Activated T-cell treated with anti-CD3 and anti-CD28 coated beads for 4 hours (primary cell): ENCODE measurements at places on chromosomes 4 and X.

DNA sequence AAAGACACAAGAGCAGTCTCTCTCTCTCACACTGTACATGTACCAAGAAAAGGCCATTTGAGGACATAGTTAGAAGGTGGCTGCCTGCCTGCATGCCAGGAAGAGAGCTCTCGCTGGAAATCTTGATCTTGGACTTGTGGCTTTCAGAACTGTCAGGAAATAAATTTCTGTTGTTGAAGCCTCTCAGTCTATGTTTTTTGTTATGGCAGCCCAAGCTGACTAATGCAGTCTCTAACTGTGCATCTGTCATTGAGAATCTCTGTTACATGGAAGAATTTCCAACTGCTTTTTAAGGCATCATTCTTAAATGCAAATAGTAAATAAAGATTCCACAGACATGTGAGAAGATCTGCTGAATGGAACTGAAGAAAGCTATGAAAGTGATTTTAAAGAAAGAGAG, 198.3 kb downstream of the PCDH10 start:
- DNase-seq: no peak

DNA sequence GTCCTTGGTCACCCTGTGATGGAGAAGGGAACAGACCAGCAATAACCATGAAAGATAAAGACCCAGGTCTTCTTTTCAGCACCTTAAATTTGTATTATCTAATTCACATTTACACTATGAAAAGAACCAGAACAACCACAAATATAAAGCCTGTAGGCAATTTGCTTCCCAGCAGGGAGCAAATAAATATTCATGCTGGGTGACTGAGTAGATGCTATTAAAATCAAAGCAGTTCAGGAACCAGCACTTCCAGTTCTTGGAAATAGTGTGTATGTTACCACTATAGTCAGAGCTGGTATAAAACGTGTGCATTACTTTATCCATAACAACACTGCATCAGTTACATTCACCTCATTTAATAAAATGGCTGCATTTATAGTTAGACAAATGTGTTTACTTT, 177.8 kb upstream of the ETNPPL start:
- DNase-seq: no peak

GRCh38 chrX:129493643-129494042, 29.6 kb downstream of the SMARCA1 start:
- no peak for DNase-seq

- no peak for DNase-seq
These were observed 1729.9 kb upstream of the PCDH10 start for GRCh38 chr4:131419147-131419546.

DNA sequence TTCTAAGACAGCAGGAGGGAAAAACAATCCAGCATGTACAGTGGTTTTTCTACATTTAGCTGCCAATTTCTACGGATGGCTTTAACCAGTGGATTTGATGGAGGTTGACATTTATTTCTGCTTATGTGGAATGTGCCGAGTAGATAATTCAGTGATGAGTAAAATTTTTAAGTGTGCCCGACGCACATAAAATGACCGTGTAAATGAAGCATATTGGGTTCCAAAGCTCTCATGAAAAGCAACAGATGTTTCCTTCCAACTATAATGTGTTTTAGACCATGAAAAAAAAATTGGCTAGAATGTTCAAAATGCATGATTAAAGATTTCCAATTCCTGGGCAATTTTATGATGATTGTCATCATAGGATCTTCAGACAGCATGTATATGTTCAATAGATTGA, 14.1 kb downstream of the INPP4B start:
- no peak for DNase-seq

DNA sequence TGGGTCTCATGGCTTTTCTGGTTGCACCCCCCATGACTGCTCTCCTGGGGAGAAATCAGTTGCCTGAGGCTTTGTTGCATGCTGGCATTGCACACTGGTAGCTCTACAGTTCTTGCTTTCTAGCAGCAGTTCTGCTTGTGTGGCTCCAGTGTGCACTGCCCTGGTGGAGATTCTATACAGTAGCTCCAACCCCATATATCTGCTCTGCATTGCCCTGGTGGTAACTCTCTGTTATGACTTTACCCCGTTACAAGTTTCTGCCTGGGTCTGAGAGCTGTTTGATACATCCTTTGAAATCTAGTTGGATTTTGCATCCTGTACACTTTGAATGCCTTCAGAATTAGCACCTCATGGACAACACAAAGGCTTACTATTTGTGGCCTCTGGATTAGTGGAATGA, 241.4 kb upstream of the EPHA5 start:
- no peak for DNase-seq

DNA sequence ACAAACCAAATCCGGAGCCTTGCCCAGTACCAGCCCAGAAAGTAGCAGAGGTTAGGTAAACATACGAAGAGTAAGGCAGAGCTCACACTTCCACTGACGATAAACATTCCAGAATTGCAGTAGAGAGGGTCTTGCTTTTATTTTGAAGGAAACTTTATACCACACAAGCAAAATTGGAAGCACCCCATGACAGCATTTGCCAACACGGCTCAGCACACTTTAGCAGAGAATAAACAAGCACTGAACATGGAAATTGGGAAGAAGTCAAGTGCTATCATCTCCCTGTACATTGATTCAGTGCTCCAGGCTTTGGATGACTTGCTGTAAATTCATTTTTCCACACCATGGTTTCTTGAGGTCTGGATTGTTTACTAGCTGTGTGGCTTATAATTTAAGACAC, 160.7 kb upstream of the FAM47C start:
- no peak for DNase-seq

DNA sequence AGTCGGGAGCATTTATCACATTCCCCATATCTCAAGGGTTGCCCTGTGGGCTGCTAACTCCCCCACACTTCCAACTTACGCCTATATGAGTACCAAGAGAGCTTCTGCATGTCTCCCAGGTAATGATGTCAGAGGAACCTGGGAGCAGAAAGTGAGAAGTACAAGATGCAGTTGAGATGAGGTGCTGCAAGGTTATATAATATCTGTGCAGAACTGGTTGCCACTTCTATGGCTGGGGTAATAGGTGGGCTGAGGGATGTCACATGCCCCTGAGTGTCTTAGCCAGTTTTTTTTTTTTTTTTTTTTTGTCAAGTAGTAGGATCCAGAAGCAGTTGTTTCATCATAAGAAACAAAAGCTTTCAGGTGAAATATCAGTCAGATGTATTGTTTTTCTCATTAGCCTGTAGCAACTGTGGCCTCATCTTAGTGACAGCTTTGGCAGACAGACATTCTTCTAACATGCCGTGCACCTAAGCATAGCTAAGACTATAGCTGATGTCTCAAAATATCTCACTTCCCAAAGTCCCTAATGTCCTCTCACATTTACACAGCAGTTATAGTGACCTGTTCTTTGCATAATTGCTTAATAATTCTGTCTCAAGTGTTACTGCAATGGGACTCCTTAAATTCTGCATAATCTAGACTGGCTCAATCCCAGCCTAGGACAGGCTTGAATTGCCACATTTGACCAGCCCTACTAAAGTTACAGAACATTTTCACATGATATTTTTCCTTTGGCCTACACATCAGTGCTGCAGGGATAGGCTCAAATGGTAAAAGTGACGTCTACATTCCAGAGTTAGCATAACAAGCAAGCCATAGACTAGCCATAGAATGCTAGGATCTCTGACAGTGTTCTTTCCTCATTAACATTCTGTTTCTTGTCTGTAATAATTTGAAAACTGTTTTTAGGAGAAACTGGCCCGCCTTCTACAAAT, 17.9 kb upstream of the MAOB start:
- DNase-seq: no peak

GRCh38 chrX:102042372-102043325, 82.8 kb upstream of the TCEAL2 start:
- DNase-seq: no peak

DNA sequence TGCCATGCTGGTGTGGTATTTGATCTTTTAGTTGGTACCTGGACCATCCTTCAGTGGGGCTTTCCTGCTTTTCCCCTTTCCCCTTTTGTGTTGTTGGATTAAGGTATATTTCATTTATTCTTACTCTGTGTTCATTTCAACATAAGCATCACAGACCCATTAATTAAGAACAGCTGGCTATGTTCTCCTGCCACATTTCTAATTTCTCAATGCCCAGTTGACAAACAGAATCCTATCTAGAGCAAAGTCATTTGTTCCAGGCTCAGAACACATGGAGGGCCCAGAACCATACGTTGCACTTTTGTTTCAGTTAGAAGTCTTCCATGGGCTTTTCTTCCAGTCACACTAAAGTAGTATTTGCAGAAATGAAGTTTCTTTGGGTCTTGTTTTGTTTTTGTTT, 46.1 kb upstream of the EOLA2 start:
- no peak for DNase-seq

DNA sequence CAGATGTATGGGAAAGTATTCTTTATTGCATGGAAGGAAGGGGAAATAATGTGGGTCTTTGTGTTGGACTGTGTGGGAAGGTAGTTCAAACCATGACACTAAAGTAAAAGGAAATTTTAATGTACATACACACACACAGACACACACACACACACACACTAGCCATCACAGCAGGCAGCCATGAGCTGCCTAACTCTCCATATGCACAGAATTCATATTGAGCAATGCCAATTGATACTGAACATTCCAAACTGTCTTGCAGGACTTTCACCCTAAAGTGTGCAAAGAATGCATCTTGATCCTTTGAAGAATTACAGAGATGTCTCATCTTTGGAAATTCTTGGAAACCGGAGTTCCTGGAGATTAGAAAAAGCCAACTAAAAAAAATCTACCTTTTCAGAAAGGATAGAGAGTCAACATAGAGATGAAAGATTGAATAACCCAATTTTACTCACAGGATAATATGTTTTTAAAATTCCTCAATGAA, 120.6 kb upstream of the MBNL3 start:
- no peak for DNase-seq

DNA sequence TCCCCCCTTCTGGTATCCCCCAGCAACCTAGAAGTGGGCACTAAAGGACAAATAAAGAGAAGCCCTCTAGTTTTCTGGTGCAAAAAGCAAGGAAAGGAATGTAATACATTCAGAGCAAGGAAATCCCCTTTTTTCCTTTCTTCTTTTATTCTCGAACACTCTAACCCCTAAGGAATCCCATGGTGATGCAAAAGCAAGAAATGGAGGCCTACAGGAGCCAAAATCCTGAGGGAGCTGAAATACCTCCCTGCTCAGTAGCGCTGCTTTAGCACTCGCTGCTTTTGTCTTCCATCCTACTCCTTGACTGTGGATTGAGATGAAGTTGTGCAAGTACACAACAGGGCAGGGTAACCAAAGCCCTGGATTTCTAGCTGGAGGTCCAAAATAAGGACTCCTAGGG, 251.0 kb downstream of the PRDM5 start:
- DNase-seq: no peak

DNA sequence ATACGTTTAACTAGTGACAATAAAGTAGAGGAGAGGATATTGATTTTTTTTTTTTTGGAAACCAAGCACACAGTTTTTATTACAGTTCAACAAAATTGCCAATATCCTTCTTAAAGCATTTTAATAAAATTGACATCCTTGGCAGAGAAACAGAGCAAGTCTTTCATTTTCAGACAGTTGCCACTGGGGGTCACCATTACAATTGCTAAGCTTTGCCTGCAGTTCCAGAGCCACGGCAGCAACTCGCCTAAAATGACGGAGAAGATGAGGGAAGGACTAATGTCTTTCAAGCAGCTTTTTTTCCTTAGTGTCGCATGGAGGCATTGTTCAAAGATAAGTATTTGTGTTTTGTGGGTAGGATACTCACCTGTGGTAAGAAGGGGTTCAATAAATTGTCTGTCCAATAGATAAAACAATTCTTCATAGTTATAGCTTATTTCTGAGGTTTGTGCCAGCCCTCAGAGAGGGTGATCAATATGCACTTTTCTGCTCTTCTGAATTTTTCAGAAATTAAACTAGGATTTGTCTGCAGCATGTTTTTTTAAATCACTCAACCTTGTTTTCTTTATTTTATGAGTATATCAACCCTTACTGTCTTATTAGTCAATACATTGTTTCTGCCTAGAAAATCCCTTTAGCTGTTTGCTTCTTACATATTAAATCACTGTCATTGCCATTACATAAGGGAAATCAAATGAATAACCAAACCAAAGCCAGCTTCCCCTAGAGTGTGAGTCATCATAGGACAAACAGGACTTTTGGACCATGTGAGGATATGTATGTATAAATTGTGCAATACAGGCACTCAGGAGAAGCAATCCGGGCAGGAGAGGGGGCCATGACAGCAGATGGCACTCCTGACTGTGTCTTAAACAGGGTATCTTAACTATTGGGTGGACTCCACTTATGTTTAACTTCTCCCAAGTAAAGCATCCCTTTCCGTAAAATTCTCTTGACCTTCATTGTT, 508.1 kb upstream of the ARX start:
- DNase-seq: no peak

DNA sequence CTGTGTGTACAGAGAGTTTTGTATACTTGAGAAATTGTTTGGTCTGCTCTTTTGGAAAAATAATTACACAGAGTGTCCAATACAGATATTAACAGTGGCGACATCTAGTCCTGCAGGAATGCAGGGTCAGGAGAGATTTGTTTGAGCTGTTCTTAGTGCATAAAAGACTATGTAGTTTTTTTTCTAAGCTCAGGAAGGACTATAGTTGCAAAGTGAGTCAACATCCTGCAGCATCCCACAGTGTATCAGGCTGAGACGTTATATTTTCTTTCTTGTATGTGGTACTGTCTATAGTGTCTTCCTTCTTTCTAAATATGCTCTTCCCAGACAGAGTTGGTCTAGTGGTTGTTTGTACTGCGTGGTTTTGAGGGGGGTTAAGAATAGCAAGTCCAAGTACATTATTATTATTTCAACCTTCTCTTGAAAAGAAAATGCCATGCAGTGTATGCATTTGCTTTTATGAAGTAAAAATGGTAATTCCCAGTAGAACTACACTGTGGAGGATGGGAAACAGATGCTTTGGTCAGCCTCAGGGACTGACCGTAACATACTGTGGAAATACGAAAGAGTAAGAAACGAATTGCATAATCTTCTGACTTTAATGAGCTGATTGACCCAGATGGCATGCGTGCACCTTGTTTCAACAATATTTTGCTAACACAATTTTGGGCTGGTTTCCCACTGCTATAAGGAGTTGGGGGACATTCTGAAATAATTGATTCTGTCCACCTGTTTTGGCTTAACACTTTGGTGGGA, 67.4 kb downstream of the DMP1 start:
- DNase-seq: no peak

DNA sequence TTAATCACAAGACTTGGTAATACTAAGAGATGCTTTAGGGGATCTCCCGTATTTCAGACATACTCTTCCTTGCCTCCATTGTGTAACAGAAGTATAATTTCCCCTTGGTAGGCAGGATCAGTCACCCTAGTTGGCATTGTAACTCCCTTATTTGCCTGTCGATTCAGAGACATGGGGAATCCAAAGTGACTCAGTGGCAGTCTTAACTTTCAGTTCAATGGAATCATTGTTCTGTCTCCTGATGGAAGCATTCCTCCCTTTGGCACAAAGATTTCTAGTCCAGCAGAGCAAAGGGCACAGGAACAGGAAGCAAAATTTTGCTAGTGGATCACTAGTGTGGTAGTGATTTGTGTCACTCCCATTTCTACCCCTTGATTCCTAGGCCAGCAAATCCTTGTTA, 80.4 kb downstream of the DCUN1D4 start:
- DNase-seq: no peak

DNA sequence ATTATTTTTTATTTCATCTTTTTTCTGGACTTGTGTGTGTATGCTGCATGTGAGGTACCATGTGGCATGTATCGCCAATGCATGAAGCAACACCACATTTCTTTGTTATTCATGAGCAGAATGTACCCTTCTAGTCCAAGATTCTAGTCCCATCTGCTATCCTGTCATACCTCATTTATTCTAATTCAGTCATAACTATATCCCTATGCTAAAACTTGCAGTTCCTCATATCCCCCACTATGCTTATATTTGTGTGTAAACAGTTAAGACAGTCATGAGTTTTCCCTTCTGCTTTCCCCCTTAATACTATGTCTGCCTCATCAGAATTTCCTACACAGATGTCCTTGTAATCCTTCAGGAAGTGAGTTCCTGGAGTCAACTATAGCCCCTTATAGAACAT, 19.7 kb downstream of the OCRL start:
- DNase-seq: no peak
